Head of caudate nucleus (tissue), 42 donors: ENCODE measurements at places on chromosomes 2 and 18.

DNA sequence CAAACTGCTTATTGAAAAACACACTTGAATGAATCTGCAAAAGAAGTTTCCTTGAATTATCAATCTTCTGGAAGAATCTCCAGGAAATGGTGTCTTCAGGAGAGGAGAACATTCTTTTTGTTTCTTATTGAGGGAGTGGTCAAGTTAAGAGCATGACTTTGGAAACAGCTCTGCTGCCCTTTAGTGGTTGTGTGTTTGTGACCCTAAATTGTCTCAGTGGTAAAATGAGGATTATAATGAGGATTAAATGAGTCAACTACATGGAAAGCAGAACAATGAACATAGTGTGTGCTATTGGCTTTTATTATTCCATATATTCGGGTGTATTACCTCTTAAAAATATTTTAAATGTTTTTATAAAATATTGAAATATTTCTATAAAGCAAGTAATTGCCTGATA, 44.8 kb upstream of the TANC1 start:
- DNase-seq: no peak

GRCh38 chr2:151569167-151569566, 159.5 kb downstream of the RIF1 start:
- no peak for DNase-seq

- no peak for DNase-seq
Observed at GRCh38 chr2:22741216-22741615, 643.8 kb upstream of the KLHL29 start.

- no peak for DNase-seq
Observed at GRCh38 chr2:234348081-234348480, 148.8 kb downstream of the ARL4C start.

DNA sequence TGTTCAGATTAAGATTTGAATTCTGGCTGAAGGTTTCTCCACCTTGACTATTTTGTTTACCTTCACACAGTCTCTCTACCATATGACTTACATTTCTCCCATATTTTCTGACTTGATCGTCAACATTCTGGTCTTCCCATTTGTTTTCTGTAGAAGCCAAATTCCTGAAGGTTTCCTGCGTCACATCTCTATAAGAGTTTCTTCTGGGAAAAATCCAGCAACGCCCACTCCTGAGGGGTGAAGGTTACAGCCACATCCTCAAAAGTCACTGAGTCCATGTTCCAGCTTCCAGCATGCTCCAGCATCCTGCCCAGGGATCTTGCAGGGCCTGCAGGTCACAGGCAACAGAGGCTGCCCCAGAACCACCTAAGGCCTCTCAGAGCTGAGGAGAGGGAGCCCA, 47.5 kb downstream of the NBEAL1 start:
- no peak for DNase-seq

- peak; percentile 56 for DNase-seq
Observed at GRCh38 chr2:63050334-63051041, at the start of gene OTX1. Gene OTX1, plus strand, starts transcription at chr2:63050830. Its CDS starts 2,161 bp downstream, at chr2:63052991.

DNA sequence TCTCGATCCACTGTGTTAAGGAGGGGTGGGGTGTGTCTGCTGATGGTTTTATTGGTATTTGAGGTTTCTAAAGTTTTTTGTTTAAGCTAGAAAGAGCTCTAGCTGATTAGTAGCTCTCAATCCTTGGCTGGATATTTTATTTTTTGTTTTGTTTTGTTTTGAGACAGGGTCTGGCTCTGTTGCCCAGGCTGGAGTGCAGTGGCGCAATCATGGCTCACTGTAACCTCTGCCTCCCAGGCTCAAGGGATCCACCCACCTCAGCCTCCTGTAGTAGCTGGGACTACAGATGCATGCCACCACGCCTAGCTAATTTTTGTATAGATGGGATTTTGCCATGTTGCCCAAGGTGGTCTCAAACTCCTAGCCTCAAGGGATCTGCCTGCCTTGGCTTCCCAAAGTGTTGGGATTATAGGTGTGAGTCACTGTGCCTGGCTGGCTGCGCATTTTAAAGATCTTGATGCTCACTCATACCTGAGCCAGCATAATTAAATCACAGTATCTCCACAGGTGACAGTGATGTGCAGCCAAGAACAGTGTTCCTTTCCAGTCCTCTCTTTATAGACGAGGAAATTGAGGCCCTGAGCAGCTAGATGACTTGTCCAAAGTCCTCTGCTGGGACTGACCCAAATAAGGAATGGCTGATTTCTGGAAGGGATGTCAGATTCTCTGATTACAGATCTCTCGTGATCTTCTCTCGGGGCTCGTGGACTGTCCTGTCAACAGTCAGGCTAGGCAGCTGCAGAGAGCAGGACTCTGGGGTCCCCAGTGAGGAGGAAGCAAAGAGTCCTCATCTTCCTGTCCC, 44.5 kb downstream of the SPTBN1 start:
- DNase-seq: no peak

DNA sequence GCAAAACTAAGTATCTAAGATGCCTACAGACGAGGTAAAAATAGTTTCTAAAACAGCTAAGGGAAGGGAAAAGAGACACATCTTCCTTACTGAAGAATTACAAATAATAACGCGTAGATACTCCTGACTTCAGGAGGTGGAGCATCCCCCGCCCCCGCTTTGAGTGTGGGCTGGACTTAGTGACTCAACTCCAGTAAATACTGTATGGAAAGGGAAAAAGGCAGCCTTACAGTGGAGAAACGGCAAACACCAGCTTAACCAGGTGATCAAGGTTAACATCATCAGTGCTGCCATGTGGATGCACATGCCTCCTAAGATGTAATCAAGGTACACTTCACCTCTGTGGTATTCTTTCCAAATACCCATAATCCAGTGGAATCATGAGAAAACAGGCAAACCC, 47.9 kb downstream of the HADHB start:
- peak; percentile 69 for DNase-seq

DNA sequence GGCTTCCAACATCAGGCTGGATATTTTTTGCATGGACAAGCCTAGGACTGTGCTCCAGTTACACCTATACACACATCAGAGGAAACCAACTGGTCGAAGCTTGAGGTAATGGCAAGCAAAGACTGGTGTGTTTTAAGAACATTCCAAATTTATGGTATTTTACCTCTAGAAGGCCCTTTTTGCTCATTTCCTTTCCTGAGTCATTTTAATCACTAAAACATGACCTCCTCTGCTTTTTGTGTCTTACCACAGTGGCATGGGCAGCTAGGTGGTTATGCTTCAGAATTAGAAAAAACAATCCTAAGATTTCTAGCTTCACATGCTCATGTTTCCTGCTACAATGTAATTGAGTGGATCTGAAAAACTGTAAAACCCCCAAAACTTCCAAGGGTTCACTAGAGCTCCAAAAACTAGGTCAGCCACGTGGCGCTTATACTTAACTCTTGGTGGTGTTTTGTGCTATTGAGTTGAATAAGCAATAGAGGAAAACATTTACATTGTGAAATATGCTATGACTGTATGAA, 30.6 kb upstream of the CHRNA1 start:
- DNase-seq: no peak

GRCh38 chr2:204152616-204153015, 216.1 kb downstream of the ICOS start:
- no peak for DNase-seq

DNA sequence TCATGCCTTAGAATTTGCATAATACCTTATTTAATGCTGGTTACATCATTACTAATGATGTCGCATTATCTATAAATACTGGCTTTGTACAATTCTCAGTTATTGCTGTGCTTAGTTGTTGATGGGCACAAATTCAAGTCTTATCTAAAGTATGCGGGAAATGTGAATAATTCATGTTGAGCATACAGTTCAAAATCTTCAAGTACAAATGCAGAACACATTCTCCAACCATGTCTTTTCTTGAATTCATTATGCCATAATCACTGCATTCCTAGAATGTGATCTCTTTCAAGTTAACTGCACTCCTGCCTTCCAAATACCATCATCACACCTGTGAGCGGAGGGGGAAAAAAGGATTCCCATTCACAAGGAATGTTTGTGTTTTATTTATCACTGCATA, 337.0 kb downstream of the MBD2 start:
- no peak for DNase-seq

GRCh38 chr2:60759654-60760053, 3.6 kb downstream of the PAPOLG start:
- DNase-seq: no peak
